Caco-2 (cell line): ENCODE measurements at places on chromosomes 4 and X.

DNA sequence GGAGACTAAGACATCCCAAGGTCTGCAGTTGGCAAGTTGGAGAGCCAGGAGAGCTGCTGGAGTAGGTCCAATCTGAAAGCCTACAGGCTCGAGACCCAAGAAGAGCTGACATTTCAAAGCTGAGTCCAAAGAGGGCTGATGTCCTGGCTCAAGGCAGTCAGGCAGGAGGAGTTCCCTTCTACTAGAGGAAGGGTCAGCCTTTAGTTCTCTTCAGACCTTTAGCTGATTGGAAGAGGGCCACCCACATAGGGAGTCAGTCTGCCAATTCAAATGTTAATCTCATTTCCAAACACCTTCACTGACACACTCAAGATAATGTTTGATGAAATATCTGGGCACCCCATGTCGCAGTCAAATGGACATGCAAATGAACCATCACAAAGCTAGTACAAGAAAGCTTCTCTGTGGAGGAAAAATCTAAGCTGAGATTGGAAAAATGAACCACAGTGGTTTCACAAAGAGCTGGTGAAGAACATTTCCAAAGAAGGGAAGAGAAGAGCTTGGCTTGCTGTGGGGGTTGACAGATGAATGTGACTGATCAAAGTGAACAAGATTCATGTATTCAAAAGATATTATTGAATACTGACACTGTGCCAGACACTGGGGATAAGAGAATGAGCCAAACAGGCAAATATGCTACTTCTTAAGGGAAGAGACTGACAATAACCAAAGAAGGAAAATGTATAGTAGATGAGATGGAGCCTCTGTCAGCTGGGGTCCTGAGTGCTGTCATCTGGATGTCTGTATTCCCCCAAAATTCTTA, 61.2 kb downstream of the STK32B start:
- H3K4me1 ChIP-seq = peaks cover 20% of the 10 kb centered on the region
- peak overlapping the region; percentile 4 for H3K27ac ChIP-seq
- H3K27me3 ChIP-seq = no peaks in the 10 kb centered on the region
- no peak overlapping the region for H3K4me3 ChIP-seq
- DNase-seq = no peak
- no peaks in the 10 kb centered on the region for H3K36me3 ChIP-seq

GRCh38 chr4:7967501-7968261, 28.0 kb upstream of the AFAP1 start:
- H3K27me3 ChIP-seq = no peaks in the 10 kb centered on the region
- H3K4me3 ChIP-seq = no peak overlapping the region
- peaks cover 45% of the 10 kb centered on the region for H3K4me1 ChIP-seq
- no peak overlapping the region for H3K27ac ChIP-seq
- no peak for DNase-seq

DNA sequence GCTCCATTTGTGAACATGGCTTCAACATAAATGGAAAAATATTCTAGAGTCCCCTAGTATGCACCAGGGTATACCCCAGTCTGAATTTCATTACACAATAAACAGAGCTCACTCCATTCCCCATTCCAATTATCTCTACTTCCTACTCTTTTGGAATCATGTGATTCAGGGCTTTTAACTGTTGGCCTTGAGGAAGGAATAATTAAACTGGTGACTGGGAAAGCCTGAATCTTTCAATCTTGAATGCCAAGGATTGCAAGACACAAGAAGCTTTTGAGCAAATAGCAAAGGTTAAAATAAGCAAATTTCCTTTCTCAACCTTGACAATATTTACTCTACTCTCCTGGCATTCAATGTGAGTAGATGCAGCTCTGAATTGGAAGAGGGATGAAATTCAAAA, 77.5 kb upstream of the INPP4B start:
- no peak overlapping the region for H3K4me3 ChIP-seq
- H3K27me3 ChIP-seq = no peaks in the 10 kb centered on the region
- H3K4me1 ChIP-seq = 0 out of 2 replicates have a peak, but pooled peaks cover 6% of the 10 kb centered on the region
- no peak overlapping the region for H3K27ac ChIP-seq

DNA sequence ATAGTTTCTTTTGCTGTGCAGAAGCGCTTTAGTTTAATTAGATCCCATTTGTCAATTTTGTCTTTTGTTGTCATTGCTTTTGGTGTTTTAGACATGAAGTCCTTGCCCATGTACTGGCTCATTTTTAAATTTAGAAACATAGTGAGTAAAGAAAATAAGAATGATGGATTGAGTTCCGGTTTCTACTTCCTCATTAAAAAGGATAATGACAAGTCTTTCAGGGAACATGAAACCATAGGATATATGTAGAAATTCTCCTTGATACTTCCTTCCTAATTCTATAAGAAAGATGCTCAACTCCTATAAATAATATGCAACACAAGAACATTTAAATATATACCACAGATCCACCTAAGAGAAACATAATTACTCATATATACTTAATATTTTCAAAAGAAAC, 240.9 kb downstream of the BANK1 start:
- no peaks in the 10 kb centered on the region for H3K4me1 ChIP-seq
- H3K36me3 ChIP-seq = no peaks in the 10 kb centered on the region
- DNase-seq = no peak
- no peaks in the 10 kb centered on the region for H3K27me3 ChIP-seq
- no peak overlapping the region for H3K4me3 ChIP-seq

DNA sequence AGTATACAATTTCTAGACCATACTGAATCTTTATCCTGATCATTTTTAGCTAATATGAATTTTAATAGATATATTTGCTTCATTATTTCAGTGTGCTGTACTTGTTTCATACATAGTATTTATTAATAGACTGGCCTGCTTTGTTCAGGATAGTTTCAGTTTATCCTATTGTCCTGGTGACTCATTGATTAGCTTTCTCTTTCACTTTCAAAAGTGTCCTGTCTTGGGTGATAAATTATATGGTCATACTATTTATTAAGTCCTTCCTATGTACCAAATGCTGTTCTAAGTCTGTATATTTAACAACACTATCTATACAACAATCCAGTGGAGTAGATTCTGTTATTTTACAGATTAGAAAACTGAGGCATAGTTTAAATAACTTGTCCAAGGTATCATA, 153.8 kb upstream of the RAPGEF2 start:
- no peaks in the 10 kb centered on the region for H3K27me3 ChIP-seq
- no peak overlapping the region for H3K4me3 ChIP-seq
- DNase-seq = no peak
- H3K27ac ChIP-seq = no peak overlapping the region

GRCh38 chrX:49257074-49257790, 7.3 kb downstream of the FOXP3 start:
- H3K27ac ChIP-seq = no peak overlapping the region
- DNase-seq = no peak
- H3K4me1 ChIP-seq = no peaks in the 10 kb centered on the region
